T-helper 1 cell (primary cell): ENCODE measurements at places on chromosomes 6 and 20.
A peak's percentile ranks its signal among the peaks of the same experiment; 100 is the strongest.

DNA sequence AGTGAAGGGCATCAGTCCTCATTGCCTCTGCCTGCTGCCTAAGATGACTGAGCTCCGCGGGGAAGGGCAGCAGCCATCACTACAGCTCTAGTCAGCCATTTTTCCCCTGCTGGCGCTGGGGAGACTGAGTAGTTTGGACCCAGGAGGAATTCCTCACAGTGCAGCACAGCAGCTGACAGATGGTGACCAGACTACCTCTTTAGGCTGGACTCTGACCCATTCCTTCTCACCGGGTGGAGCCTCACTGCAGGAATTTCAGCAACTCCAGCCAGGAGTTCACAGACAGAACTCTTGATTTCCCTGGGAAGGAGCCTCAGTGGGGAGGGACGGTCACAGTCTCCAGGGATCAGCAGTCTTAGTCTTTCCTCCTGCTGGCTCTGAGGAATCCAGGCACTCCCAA, 492.0 kb upstream of the MMS22L start:
- DNase-seq = no peak

GRCh38 chr20:5871459-5872410, 78.6 kb downstream of the TRMT6 start:
- DNase-seq = no peak

DNA sequence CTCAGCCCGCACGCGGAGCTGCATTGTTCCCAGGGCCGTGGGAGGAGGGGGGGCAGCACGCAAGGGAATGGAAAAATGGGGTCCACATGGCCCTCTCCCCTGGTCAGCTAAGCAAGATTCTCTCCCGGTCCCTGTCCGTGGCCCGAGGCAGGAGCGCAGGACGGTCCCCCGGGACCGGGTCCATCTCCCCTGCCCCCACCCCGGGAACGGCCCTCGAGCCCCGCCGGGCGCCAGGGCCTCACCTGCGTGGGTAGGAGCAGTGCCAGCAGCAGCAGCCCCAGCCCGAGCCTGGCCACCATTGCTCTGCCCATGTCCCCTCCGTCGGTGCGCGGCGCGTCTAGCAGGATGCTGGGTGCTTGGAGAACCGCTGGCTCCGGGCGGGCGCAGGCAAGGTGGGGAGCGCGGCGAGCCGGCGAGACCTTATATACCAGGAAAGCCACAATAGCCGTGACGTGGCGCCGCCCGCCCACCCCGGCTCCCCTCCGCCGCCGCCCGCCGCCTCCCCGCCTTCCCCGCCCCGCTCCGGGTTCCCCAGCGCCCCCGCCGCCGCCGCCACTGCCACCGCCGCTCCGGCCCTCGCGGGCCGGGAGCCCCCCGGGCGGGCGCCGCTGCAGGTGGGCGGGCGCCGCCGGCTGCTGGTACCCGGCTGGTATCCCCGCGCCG, at the start of gene CD24:
TSS of gene CD24 (minus strand) at position 394 of the 663 bp plus-strand sequence. CDS start at position 311, 83 bp downstream.
- DNase-seq = no peak

GRCh38 chr6:55866128-55866527, 9.3 kb downstream of the BMP5 start:
- DNase-seq = no peak

GRCh38 chr20:10228330-10228729, 9.7 kb downstream of the SNAP25 start:
- DNase-seq = no peak

DNA sequence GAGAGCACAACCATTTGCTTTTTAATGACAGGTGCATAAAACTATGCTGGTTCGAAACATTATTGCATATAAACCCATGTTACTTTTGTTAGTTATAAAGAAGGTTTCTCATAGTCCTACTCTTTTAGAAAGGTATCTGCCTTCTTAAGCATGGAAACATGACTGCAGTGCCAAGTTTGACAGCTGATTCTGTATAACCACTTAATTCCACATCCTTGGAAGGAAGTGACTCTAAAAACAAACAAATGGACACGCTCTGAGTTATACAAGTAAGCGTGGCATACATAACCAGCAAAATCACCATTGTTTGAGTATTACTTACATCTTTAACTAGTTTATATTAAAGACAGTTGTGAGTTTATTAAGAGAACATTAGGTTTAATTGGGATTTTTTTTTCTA, 125.0 kb upstream of the HDGFL1 start:
- no peak for DNase-seq

DNA sequence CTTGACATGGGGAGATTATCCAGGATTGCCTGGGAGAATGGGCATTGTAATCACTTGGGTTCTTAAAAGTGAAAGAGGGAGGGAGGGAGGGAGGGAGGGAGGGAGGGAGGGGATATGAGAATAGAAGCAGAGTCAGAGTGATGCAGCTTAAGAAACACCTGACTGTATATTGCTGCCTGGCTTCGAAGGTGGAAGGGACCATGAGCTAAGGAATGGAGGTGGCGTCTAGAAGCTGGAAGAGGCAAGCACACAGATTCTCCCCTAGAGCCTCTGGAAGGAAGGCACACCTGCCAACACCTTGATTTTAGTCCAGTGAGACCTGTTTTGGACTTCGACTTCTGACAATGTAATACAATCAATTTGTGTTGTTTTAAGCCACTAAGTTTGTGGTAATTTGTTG, 78.4 kb downstream of the PRL start:
- no peak for DNase-seq

GRCh38 chr6:13522656-13523055, 35.3 kb upstream of the GFOD1 start:
- no peak for DNase-seq

- no peak for DNase-seq
Observed at GRCh38 chr6:36797653-36798052, 41.6 kb downstream of the CPNE5 start.

GRCh38 chr6:151917531-151918329, 110.2 kb downstream of the ESR1 start:
- DNase-seq = no peak

- no peak for DNase-seq
Observed at GRCh38 chr6:28586962-28587745, 61.5 kb downstream of the GPX5 start.

- DNase-seq = no peak
Observed at GRCh38 chr20:62494537-62494936, 18.7 kb upstream of the GATA5 start.

DNA sequence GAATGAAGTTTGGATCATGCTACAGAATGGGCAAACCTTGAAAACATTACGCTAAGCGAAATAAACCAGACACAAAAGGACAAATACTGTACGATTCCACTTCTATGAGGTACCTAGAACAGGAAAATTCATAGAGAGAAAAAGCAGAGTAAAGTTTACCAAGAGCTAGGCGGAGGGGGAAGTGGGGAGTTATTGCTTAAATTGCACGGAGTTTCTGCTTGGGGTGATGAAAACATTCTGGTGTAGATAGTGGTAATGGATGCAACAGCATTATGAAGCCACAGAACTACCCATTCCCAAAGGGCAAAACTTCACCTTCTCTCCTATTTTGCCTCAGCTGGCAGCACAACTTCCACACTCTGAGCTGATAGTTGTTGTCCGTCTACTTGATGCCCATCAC, 6.4 kb upstream of the PDYN start:
- no peak for DNase-seq

GRCh38 chr20:440148-440547, 22.2 kb downstream of the TBC1D20 start:
- no peak for DNase-seq

GRCh38 chr20:9442858-9443257, 71.5 kb upstream of the LAMP5 start:
- no peak for DNase-seq

DNA sequence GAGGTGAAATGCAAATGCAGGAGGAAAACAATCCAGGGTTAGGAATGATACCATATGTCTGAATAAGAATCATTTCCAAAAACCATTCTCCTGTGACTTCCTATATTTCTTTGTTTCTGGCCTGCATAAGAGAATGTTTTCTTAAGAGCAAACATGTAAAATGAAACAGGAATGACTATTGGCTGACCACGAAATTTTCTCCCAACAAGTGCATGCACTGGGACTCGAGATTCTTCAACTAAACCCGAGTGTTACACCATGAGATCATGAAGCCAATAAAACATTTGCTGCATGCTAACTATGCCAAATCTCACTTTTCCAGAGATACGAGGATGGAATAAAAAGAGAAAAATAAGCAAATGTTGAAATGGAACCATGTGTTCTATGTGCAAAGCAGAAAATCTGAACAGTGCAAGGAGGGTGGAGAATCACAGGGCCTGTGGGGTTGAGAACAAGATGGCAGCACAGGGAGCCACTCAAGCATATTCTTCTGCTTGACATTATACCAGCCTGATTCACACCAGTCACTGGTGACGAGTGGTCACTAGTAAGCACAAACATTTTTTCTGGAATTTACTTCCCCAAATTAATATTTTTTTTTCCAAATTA, 212.2 kb upstream of the FOXA2 start:
- no peak for DNase-seq

DNA sequence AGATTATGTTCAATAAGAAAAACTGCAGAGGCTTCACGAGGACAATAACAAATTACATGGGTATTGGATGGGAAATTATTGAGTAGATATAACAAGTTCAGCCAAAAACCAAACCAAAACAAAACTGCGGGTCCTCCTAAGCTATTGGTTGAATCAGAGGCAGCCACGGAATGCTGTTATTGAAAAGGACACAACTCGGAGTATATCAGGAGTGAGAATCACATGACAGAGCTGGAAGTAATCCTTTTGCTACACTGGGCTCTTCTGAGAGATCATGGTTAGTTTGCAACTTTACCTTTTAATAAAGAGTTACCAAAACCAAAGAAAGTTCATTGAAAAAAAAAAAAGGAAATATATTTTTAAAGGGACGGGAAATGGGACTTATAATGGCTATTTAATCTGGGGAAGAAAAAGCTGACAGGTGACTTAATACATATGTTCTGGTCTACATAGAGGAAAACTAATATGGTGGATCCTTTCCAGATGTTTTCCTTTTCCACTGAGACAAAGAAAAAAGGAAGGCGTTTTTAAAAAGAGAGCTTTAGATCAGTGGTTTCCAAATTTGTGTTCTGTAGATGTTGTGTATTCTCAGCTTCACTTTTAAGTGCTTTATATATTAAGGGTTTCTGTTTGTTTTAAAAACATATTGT, 6.9 kb upstream of the CITED2 start:
- no peak for DNase-seq

DNA sequence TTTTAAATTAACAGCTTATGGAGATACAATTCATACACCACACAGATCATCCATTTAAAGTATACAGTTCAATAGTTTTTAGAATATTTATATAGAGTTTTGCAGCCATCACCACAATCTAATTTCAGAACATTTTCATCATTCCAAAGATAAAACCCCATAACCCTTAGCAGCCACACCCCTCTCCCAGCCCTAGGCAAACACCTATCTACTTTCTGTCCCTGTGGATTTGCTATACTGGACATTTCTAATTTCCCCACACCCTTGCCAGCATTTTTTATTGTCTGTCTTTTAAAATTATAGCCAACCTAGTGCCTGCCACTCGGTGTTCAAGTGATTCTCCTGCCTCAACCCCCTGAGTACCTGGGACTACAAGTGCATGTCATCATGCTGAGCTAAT, 23.0 kb upstream of the AKAP7 start:
- DNase-seq = no peak

GRCh38 chr6:84093441-84094435, 60.2 kb downstream of the MRAP2 start:
- no peak for DNase-seq

DNA sequence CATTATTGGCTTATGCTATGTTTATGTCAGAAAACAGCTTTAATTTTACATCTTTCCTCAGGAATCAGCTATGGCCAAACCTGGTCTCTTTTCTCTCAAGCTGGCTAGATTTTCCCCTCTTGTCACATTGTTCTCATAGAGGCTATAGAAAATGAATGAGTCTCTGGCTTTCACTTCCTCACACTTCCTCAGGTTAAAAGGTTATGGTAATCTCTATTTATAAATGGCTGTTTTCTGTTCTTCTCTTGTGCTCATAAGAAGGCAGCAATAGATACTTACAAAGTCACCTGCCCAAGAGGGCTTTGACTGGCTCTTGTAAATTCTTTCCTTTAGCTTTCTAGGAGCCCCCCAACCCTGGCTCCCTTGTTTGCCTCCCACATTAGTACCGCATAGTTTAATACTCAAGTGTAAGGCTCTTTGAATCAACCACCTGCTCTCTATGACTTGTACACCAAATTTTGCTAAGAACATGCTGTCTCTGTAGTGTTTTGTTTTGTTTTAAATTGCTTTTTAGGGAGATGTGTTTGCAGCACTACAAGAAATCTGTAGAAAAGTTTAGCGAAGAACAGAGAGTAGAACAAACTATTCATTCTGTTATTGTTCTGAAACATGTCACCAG, 897.4 kb upstream of the CITED2 start:
- no peak for DNase-seq

DNA sequence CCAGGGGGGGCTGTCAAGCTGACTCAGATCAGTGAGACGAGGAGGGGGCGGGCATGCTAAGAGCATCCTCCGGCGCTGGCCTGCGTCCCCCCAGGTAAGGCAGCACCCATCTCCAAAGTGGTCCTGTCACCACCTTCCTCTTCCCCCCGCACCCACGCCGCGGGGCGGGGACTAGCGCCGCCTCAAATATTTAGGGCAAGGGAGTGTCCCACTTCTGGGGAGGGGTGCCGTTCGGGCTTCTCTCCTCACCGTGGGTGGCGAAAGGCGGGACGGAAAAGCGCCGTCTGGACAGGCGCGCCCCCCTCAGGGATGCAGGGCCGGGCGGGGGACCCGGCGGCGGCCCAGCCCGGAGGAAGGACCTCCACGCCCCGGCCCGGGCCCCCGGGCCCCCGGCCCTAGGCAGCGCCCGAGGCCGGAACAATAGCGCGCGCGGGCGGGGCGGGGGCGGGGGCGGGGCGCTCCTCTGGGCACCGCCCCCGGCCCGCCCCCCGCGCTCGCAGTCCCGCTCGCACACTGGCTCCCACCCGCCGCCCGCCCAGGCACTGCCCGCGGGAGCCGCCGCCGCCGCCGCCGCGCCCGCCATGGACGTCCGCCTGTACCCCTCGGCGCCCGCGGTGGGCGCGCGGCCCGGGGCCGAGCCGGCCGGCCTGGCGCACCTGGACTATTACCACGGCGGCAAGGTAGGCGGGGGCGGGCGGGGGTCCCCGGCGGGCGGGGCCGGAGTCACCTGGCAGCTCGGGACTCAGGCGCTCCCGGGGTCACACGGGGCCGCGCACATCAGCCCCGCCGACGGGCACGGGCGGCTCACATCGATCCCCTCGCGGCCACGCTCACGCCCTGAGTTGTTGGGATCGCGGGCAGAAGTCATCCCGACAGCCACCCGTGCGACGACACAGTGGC, at the start of gene TOX2:
TSS of gene TOX2 (plus strand) at position 542 of the 900 bp plus-strand sequence. CDS start at position 582, 40 bp downstream.
- DNase-seq = peak; percentile 50

GRCh38 chr6:43843097-43843645, 73.2 kb downstream of the VEGFA start:
- no peak for DNase-seq

GRCh38 chr6:85824329-85824728, 181.6 kb upstream of the SYNCRIP start:
- no peak for DNase-seq

GRCh38 chr20:33568378-33568777, 78.5 kb downstream of the CBFA2T2 start:
- no peak for DNase-seq

DNA sequence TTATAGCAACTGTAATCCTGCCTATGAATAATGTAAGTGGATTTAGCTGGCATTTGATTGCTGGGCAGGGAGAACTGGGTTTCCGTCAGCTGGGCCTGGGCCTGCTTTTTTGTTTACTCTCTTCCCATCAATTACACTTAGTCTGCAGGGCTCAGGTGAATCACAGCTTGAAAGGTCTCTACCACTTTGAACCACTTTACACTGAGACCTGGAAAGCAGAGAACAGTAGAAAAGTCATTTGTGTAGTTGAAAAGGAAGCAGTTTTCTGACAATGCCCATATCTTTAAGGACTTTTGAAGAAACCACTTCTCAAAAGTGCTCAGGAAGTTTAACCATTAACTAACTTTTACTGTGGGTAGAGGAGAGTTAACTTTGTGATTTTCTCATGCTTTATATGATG, 315.4 kb upstream of the SASH1 start:
- DNase-seq = no peak
